ENCODE measurements at places on chromosomes 12 and 14.
A peak's percentile ranks its signal among the peaks of the same experiment; 100 is the strongest.

DNA sequence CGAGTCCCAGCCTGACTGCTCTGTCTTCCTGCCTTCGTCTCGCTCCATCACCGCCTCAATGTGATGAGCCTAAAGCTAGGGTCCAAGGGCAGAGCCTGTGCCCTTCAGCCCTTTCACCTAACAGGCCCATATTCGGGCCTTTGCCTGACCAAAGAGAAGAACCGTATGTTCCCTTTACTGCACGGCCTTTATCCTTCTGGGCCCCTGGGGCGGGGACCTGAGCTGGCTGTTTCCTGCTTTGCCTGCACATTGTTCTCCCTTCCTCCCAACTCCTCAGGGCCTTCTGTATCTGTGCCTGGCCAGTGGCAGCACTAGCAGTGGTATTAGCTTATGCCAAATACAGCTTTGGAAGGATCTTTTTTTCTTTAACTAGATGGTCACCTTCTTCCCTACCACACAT, 8.5 kb upstream of the MYL6B start:
- DNase-seq, result no peak

DNA sequence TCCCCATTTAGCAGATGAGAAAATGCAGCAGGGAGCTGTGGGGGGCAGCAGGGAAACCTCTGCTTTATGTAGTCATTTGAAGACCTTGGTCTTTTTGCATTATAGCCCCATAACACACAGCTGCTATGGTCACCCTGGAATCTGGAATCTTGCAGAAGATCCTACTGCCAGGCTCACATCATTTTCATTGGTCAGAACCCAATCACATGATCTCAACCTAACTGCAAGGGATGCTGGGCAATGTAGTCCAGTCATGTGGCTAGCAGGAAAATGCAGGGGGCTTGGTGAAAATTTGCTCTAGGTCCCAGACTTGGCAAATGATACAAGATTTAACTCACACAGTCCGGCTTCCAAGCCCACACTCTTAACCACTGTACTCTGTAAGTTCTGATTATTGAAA, 1028.7 kb downstream of the AACS start:
- DNase-seq, result no peak

DNA sequence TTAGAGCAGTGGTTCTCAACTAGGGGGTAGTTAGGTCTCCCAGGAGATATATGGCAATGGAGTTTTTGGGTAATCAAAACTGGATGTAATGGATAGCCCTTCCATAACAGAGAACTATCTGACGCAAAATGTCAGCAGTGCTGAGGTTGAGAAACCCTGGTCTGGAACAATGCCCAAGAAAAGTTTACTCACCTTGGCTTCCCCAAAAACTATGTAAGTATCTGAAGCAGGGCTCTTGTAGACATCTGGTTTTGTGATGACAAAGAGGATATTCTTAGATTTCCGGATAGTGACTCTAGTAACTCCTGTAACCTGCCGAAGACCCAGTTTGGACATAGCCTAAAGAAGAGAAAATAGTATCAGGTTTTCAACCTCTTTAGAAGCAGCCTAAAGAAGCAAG, 11.8 kb downstream of the NACA start:
- no peak for DNase-seq

DNA sequence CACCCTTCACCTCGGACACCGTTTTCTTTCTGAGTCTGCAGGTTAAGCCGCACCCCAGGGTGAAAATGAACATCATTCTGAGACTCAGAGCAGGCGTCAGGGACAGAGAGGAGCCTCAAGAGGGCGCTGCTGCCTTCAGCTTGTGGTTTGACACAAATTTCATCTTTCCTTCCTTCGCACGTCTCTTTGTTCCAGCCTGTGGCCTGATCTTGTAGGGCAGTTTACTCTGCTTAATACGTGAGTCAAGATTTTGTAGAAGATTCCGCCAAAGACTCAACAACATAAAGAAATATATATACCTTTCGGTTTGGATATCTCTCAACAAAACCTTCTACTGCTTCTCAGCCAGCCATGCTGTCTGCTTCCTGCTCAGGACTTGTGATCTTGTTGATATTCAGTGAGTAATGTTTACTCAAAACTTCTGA, 329.3 kb upstream of the OR4E1 start:
- DNase-seq, result peak; percentile 31

DNA sequence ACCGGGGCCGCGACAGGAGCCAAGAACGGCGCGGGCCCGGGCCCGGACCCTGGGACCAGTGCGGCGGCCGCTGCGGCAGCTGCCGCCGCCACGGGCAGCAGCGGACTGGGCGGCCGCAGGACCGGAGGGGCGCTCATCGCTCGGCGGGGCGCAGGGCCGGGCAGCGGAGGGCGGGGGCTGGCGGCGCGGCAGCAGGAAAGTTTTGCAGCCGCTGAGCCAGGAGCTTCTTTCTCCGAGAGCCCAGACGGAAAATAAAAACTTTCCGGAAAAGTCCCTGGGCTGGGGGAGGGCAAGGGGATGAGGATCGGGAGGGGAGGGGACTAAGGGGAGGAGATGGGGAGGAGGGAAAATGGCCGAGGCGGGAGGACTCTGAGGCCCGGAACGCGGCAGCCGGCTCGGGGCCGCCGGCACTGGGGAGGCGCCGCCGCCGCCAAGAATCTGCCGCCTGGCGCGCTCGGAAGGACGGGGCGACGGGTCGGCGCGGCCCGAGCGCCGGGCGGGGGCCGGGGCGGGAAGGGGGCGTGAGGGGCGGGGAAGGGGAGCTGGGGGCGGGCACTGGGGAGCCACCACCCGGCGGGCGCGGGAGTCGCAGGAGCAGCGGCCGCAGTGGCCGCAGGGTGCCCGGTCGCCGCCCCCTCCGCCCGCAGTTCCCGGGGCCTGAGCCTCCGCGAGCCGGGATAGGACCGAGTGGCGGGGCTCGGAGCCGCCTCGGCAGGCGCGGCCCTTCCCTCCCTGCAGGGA, at the start of gene PRKD1:
Gene PRKD1, minus strand, starts transcription at position 472 of the 741 bp plus-strand sequence.
- no peak for DNase-seq

DNA sequence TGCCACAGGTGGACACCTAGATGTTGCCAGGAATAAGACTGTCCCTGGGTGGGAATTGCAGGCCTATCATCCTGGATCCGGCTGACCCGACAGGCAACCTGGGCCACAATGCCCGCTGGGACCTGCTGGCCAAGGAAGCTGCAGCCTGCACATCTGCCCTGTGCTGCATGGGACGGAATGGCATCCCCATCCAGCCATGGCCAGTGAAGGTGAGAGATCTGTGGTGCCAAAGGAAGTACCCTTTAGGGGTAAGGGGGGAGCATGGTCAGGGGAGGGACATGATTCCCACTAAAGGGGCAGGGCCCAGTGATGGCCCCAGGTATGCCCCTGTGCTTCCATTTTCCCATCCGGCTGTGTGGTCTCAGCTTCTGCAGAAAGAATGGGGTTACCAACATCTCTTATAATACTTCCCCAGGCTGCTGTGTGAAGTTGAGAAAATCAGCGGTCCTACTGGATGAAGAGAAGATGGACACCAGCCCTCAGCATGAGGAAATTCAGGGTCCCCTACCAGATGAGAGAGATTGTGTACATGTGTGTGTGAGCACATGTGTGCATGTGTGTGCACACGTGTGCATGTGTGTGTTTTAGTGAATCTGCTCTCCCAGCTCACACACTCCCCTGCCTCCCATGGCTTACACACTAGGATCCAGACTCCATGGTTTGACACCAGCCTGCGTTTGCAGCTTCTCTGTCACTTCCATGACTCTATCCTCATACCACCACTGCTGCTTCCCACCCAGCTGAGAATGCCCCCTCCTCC, 8.6 kb upstream of the OAS2 start:
- no peak for DNase-seq

DNA sequence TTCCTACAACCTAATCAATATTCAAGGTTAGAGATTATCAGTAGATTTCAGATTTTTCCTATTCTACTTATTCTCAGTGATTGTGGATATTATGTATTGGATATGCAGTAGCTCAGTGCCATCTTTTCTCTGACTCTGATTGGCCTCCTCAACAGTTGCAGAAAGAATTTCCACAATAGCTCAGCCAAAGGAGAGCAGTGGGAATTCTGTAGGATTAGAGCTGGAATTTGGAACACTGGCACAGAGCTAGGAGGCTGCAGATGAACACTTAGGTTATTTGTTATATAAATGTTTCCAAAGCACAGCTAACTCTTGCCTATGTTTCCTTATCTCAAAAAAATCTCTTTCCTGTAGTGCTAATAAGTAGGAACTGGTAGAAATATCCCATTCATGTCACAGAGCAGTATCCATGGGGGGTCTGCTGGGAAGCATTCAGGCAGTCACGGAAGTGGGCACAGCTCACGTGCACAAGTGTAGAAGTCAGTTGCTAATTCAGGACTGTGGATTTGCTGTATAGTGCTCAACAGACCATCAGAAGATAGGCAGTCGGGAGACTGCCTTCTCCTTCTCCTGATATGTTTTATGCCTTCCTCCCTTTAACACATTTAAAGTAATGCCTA, 116.2 kb upstream of the TMEM260 start:
- DNase-seq, result no peak

DNA sequence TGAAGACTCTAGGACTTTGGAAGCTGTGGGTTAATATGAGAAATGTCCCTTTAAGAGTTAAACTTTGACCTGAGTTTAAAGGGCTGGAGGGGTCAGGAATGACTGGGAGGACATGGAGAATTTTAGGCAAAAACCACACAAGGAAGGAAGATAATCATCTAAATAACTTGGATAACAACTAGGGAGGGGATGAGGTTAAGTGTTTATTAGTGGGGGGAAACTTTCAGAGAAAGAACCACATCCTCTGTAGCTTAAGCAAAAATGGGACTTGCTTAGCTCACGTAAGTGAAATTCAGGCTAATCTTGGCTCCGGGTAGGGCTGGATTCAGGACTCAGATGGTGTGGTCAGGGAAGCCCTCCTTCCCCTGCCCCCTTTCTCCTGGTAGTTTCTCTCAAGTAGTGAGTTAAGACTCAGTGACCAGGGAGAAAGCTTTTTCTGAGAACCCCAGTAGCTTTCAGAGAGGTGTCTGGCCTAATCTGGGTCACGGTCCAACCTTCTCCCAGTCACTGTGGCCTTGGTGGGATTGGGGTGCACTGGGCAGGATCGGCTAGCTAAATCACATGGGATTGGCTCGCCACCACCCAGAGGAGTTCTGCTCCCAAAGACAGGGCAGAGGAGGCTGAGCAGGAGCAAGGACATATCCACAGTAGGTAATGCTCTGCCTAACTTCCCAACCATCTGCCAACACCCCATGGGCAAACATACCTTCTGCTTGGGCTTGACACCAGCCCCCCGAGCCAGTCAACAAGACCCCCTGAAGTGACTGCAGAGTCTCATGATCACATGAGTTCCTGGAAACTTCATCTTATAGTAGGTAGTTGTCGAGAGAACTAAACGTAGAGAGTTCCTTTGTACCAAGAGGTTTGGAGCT, 52.8 kb downstream of the ARF6 start:
- no peak for DNase-seq

- no peak for DNase-seq
These were observed 236.1 kb upstream of the PLEKHG7 start for GRCh38 chr12:92466391-92467305.

- no peak for DNase-seq
These were observed 28.7 kb upstream of the CPNE8 start for GRCh38 chr12:38934078-38934584.

DNA sequence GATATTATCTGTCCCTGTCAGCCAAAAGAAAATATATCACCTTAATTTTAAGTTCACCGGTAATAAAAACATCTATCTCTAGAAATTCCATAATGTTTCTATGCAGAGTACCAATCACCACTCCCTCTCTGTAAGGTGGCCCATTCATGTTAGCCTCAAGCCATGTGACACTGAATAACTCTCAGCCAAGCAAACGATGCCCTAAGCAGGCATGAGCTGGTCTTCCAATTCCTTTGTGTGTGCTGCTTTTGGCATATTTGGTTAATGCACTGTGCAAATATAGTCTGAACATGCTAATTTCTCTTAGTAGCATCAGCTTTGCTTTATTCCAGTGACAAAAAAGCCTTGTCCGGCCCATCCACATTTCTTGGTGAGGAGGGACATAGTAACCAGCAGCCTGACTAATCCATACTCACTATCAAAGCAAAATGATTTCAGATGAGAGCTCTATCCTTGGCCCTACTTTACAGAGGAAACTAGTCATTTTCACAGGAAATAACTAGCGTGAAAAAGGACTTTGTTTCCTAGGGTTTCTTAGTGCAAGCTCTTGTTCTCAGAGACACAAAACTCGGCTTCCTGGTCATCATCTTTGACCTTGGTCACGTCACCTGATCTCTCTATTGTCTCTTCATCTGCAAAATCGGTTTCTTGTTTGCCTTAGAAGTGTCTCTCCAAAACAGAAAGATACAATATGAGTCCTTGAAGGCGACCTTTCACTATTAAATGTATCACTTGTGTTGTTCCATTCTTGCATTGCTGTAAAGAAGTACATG, 59.2 kb upstream of the RTRAF start:
- DNase-seq, result no peak

GRCh38 chr14:54692284-54692772, 125.4 kb downstream of the SAMD4A start:
- DNase-seq, result no peak

DNA sequence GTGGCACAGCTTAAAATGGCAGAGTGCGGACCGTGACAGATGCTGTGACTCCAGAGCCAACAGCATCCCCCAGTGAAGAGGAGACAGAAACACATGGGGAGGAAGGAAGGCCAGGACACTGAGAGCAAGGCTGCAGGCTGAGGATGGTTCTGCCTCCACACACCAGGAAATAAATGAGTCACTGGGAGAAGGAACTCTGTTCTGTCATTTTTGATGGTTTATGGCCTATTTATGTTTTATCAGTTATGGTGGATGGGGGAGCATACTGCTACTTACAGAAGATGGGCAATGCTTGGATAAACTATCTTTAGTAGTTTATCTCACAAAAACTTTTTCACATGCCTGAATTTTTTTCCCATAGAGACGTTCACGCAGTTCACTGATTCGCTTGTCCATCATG, 33.8 kb downstream of the ZFYVE21 start:
- DNase-seq, result no peak

DNA sequence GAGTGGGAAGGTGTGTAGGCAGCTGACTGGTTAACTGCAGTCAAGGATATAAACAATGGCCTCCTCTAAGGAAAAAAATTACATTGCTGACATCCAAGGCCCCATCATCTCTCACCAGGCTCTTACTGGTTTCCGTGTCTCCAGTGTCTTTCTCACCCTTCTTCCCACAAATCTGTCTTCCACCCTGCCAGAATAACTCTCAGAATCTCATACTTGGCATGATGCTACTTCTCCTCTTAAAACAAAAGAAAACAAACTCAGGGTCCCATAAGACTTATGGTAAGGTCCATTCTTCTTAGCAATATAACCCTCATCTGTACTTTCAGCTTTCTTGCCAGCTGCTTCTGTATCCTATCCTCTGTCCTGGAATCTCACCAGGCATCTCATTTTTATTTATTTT, 68.9 kb downstream of the SUSD6 start:
- no peak for DNase-seq

- no peak for DNase-seq
These were observed 233.1 kb downstream of the FOXG1 start for GRCh38 chr14:28999656-29000055.

DNA sequence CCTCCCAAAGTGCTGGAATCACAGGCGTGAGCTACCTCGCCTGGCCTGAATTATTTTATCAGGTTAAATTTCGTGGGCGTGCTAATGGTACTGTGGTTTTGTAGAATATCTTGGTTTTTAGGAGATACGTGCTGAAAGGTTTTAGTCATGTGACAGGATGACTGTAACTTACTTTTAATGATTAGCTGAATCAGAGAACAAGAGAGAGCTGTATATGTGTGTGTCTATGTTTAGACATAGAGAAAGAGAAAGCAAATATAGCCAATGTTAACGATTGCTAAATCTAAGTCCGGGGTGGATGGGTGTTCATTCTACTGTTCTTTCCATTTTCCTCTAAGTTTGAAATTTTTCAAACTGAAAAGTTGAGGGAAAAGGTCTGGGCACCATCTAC, 9.2 kb upstream of the PNMA1 start:
- no peak for DNase-seq
